Activated CD4-positive, alpha-beta T cell treated with anti-CD3 and anti-CD28 coated beads for 1 hour (primary cell): ENCODE measurements at places on chromosomes 4 and X.
A peak's percentile ranks its signal among the peaks of the same experiment; 100 is the strongest.

- DNase-seq = peak; percentile 26
Measured at GRCh38 chr4:48341776-48342605, 662 bp downstream of the SLAIN2 start.

DNA sequence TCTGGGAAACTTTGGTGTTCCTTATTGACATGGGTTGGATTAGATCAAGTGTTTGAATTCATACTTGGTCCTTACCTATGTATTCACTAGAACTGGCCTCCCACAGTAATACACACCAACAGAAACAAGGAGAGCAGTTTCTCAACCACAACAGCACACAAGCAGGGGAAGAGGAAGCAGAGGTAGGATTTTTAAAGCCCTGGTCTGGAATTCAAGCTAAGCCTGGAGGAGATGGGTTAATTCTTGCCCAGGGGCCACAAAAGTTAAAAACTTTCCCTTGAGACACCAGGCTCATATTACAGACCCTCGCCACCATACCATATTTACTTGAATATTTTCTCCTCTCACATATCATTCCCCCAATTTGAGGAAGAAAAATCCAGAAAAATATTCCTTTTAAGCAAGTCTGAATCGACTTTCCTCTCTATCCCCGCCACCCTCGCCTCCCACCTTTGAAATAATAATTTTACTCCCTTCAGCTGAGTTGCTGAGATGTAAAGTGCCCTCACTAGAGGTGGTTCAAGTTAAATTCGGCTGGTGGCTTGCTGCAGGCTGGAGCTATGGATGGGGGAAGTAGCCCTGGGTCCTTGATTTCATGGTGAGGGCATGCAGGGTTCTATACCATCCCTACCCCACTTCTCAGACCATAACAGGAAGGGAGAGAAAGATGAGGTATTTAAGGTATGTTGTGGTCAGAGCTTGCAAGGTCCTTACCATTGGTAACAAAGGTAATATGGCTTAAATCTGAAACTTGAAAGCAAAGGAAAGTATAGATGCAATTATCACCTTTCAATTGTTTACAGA is 440.2 kb downstream of the INPP4B start:
- no peak for DNase-seq

DNA sequence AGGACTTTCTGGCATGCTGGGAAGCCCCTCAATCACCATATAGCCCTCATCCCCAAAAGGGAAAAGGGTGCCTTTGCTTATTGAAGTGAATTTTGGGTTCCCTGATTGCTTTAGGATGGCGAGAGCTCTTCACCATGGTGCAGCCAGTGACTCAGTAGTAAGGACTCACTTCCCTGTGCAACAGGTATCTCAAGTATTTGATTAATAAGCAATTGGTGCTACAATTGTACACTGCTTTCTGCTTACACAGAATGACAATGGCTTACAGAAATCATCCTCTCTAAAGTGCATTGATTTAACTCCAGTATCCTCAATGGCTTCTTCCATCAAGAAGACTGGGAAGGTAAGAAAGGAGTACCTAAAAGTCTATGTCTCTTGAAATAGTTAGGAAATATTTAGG is 143.7 kb upstream of the SMIM10 start:
- no peak for DNase-seq

GRCh38 chr4:100736641-100737451 is 219.0 kb upstream of the EMCN start:
- DNase-seq = no peak

DNA sequence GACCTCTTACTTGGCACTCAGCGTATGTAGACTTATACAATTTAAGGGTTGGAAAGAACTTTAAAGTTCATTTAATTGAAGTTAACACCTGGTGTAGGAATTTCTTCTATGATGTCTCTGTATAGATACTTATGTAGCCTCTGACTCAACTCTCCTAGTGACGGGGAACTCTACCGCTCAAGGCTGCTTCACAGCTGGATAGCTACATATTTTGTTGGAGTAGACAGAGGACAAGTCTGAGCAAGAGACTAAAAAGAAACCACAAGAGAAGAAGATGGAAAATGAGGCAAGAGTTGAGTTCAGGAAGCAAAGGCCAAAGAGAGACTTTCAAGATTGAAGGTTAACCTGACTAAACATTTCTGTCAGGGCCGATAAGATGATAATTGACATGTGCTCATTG is 52.6 kb downstream of the GPR50 start:
- DNase-seq = no peak

DNA sequence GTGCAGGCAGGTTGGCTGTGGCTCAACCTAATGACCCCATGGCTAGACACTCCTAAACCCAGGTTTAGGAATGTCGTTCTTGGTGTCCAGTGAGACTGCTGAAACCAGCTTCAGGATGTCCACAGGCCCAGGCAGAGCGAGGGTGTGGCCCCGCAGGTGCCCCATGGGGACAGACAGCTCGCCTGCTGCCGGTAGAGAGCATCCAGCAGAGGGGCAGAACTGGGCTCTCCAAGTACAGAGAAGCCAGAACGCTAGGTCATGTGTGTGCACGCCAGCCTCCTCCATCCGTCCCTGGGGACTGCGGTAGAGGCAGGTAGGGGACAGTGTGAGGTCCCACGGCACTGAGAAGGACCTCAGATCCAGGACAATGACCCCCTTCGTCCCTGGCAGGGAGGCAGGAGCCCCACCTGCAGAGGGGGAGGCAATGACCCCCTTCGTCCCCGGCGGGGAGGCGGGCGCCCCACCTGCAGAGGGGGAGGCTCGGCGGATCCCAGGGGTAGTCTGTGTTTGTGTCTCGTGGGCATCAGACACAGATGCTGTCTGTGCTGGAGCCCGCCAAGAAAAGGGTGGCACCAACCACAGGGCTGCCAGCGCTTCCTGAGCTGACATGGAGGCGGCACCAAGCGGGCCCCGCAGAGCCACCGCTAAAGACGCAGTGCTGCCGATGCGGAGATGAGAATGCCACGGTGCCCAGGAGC is 118.4 kb downstream of the FAM53A start:
- DNase-seq = no peak

- no peak for DNase-seq
Measured at GRCh38 chr4:110183643-110184042, 14.8 kb downstream of the ELOVL6 start.

GRCh38 chr4:39446483-39446841 is 12.3 kb downstream of the RPL9 start:
- no peak for DNase-seq

- DNase-seq = no peak
Measured at GRCh38 chr4:40843696-40844095, 93.9 kb downstream of the NSUN7 start.

DNA sequence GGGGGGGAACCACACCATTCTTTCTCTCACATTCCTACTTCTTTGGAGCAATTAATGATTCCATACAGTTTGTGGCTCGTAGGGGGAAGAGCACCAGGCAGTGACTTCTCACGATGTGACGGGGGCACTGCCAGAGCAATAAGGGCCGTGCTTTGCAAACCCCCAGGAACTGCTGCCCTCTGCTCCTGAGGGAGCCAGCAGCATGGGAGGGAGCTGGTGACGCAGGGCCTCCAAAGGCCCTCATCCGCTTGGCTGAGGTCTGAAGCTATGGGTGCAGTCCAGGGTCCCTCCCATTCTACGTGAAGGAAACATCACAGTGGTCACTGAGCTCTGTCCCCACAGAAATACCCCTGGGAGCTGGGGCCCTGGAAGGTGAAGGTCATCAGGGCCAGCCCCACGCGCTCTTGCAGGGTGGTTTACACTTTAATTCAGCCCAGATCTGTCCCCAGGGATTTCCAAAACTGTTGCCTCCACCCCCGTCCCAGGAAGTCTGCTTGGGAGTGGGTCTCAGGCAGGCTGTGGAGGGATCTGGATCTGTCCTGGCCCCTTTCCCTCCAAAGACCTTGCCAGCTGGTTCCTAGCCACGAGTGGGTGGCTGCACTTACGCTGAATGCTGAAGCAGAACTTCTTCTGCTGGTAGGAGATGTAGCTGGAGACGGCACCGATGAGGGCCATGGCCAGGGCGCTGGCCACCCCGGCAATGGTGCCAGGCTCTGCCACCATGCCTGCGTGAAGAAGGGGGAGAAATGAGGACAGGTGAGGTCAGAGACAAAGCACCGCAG is 82.6 kb downstream of the MTMR1 start:
- no peak for DNase-seq

GRCh38 chr4:42915484-42915883 is 23.0 kb downstream of the GRXCR1 start:
- no peak for DNase-seq

GRCh38 chrX:122579526-122579925 is 604.6 kb upstream of the GRIA3 start:
- DNase-seq = no peak

DNA sequence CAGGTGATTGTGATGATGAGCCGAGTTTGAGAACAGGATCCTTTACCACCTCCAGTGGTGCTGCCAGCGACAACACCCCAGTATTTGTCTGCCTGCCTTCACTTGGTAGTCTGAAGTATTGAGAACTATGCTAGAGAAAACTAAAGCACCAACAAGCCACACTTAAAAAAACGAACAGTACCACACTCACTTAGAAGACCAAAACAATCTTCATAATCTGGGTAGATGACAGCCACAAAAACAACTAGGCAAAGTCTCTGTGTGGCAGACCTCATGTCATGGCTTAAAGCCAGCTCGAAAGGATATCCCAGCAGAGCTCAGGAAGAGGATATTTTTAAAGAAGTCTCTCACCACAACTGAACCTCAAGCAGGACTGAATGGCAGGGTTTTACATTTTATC is 236.0 kb downstream of the GPC3 start:
- no peak for DNase-seq

GRCh38 chrX:136572030-136572429 is 40.0 kb downstream of the VGLL1 start:
- DNase-seq = no peak

GRCh38 chr4:142817442-142817841 is 28.7 kb downstream of the INPP4B start:
- no peak for DNase-seq

DNA sequence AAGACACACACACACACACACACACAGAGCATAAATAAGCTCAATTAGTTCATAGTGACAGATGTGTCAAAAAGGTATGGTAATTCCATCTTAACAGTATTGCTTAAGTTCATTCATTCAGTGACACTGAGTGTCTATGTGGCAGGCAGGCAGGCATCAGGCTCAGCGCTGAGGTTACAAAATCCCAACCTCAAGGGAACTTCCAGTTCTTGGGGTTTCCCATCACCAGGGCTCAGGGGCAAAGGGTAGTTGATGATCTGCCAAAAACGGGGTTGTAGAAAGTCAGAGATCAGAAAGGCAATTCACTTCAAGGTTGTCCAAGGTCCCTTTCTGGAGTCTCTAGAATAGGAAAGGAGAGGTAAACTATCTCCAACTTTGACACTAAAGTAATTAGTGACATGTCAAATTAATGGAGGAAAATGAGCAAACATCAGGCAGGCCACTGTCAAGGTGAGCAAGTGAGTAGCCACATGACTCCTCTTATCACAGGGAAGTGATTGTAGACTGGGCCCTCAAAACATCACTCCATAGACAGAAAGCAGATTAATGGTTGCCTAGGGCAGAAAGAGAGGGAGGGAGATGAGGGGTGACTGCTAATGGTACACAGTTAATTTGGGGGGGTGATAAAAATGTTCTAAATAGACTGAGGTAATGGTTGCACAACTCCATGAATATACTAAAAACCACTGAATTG is 41.8 kb downstream of the GPC4 start:
- no peak for DNase-seq

GRCh38 chr4:62487016-62487415 is 1286.9 kb downstream of the ADGRL3 start:
- DNase-seq = no peak

GRCh38 chr4:164572877-164573279 is 181.1 kb upstream of the SMIM31 start:
- DNase-seq = no peak

DNA sequence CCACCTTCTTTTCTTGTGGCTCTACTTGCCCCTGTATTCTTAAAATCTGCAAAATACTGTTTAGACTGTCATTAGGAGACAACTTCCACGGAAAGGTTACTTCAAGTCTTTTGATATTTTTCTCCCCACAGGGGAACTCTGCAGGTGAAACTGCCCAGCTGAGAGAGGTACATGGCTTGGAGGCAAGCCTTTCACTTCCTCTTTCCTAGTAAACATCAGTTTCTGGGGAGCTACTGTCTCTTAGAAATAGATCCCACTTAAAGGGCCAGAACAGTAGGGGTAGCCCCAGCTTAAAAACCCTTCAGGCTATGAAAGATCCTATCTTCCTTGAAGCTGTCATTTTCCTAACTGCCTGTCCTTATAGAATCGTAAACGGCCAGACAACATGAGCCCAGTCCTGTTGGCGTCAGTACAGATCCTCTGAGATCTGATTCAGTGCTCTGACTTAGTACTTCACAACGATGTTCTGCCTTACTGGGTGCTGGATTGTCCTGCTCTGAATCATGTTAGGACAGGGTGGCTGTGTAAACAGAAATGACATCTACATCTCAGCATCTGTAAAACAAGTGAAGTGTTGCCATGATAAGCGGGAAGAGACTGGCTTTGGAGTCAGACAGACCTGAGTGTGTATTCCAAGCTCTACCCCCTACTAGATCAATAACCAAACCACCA is 102.1 kb downstream of the ITIH6 start:
- DNase-seq = no peak

DNA sequence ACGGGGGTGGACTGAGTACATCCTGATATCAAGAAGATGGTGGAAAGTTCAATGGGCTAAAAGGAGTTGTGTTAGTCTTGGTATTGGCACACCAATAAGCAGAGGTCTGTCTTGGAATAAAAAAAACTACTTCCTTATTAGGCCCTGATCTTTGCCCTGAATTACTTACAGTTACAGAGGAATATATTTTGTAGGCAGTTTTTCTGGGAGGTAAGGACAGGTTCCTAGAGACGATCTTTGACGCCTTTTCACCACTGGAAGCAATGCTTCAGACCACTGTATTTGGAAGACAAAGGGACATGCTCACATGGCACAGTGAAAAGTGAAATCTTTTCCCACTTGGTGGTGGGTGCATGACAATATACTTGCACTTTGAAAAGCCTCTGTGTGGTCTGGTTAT is 618 bp upstream of the XK start:
- DNase-seq = no peak

- no peak for DNase-seq
Measured at GRCh38 chr4:149145803-149146202, 669.8 kb downstream of the IQCM start.

- DNase-seq = no peak
Measured at GRCh38 chrX:146755214-146755613, 54.4 kb upstream of the CXorf51B start.

GRCh38 chr4:168502861-168503260 is 6.0 kb downstream of the PALLD start:
- DNase-seq = no peak

DNA sequence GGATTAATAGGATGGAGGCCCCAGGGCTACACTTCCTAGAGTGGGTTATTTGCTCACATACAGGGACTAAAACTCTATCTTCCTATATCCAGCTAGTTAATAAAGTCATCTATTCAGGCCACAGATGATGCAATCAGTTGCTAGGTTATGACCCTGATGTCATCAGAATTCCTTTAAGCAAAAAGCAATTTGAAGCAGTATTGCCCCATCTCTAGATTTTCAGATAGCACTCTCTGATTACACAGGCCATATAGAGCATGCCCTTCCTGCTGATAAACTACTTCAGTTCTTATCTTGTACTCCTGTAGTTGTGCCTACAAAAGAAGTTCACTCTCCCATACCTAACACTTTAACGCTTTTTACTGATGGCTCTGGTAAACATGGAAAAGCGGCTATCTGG is 84.8 kb downstream of the TMEM144 start:
- no peak for DNase-seq

- DNase-seq = no peak
Measured at GRCh38 chr4:89109841-89110540, 1.3 kb upstream of the TIGD2 start.
